ENCODE measurements at places on chromosomes 11 and 22.

DNA sequence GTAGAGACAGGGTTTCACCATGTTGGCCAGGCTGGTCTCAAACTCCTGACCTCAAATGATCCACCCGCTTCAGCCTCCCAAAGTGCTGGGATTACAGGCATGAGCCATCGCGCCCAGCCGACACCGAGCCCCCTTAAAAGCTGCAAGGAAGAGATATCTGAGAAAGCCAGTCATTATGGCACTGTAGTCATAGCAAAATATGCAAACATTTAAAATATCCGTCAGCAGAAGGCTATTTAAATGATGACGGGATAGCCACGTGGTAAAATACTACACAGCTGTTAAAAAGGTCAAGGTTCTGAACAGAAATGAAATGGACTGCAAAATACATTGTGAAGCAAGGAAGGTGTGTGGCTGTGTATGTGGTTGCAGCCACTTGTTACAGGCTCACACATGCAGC, 6.4 kb upstream of the CCDC88B start:
- no peak for DNase-seq

GRCh38 chr11:19049351-19049750, 11.2 kb downstream of the MRGPRX2 start:
- DNase-seq = no peak

GRCh38 chr22:38715176-38715764, 9.5 kb downstream of the GTPBP1 start:
- no peak for DNase-seq

GRCh38 chr22:45975164-45976161, 1.5 kb downstream of the WNT7B start:
- DNase-seq = no peak

DNA sequence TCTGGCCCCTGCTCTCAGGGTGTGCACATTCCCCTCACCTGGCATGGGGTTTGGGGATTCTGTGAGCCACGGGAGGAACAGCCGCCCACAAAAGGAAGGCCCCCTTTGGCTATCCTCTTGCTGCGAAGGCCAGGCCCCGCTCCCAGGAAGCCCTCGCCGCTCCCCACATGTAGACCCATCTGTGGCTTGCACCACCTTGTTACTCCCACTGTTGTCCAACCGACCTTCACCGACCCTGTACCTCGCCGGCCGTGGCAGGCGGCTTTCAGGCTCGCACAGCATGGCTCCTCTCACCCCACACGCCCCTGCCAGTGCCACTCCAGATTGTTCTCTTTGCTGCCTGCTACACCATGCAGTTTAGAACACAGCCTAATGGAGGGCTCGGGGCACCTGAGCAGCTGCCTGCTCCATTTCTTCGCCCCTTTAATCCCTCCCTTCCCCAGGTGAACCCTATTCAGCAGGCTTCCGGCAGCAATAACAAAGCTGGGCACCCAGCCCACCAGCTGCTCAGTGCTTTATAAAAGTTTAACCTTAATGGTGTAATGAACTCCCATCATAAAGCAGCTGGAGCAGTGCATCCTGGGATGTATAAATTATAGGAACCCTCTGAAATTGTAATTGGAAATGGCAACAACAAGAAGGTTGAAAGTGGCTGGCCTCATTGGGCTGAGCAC, 10.7 kb downstream of the DAGLA start:
- no peak for DNase-seq

DNA sequence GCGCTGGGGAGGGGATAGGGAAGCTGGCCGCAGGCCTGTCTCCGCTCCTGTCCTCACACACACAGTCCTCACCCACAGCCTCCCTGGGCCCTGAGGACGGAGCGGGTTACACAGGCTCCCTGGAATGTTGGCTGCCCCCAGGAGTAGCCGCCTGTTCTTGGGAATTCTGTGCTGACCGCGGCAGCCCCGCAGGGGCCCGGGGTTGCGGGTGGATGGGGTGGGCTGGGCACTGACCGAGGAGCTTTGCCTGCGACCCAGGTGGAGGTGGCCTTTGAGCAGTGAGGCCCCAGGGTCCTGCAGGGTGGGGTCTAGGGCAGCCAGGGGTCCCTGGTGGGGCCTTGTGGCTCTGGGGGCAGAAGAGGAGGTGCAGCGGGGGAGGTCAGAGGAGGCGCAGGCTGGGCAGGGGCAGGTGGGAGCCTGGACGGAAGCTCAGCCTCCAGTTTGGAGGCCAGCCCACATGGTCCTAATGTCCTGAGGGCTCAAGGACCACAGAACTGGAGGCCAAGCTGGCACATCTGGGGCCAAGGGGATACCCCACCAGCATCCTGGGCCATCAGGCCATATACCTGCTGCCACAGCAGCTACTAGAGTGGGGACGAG, 6.6 kb upstream of the MRGPRG start:
- no peak for DNase-seq

DNA sequence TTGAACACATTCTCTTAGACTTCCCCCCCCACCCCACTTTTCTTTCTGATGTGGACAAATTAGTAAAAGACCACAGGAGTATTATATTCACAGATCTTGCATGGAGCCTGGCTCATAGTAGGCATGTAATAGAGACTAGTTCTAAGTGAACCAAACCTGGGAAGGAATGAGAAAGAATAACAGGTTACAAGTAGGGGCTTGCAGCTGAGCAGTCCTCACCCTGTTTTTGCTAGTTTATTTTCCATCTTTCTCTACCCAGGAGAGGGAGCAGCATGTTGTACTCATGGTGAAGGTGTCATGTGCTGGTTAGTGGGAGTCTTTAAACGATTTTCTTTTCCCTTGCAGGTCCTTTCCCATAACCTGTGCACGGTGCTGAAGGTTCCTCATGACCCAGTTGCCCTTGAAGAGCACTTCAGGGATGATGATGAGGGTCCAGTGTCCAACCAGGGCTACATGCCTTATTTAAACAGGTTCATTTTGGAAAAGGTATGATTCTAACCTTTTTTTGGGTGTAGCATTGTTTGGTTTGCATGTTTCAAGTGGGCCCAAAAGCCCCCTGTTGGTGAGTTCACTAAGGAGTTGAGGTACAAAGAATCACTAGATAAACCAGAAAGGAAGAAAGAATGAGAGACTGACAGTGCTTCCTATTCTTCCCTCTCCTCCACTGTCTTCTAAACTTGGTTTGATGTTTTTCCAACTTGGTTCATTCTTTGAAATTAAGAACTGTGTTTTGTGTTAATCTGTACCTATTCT, 30.1 kb downstream of the SWAP70 start:
- no peak for DNase-seq

DNA sequence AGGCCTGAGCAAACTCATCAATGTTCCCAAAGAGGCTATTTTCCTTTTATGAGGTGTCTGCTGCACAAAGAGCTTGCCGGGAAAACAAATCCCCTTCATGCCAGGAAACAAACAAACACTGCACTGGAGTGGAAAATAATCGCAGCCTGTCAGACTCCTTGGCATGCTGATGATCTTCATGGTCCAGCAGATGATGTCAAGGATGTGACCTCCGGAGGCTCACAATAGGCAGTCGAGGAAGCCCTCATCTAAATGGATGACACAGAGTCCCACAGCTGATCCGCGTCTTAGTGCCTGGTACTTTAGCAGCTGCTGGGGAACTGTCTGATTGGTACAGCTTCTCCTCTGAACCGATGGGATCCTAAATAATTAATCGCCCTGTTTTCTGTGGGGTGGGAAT, 187.6 kb downstream of the TENM4 start:
- no peak for DNase-seq

DNA sequence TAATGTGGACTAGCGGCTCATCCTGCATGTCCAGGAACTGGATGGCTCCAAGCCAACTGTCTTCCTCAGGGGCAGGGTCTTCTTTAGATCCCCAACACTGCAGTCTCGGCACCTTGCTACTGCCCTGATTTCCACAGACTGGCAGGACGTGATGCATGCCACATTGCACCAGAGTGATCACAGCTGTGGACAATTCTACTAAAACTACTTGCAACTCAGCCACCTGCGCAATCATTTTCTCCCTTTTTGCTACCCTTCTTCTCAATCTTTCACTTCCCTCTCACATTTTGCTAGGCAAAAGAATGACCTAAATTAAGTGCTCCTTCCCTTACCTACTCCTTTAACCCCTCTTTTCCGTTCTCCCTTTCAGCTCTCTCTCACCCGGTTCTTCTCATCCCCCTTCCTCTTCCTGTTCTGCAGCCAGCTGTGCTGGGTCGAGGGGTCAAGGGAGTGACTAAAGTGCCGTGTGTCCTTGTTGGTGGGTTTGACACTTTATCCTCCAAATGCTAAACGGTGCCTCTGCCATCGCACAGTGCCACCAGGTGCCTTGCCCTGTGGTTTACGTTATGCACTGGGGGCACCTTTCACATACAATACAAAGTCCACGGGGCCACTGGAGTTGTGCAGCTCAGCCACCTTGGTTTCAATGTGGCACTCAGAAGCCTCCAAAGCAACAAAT, 11.5 kb upstream of the PEX26 start:
- no peak for DNase-seq

DNA sequence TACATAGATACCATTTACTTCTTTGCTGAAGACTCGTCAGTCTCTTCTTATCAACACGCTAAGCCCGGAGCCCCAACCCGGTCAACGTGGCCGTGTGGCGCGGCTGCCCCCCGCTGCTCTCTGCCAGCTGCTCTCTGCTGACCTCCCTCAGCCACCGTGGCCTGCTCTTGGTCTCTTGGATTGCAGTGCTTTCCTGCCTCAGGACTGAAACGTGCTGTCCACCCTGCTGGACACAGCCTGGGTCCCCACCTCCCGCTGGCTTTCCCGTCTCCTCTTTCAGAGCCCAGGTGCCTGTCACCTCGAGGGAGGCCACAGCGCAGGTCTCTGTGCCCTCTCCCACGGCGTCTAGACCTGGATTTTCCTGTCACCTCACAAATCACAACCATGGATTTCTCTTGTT, 388.1 kb upstream of the B3GAT1 start:
- no peak for DNase-seq

DNA sequence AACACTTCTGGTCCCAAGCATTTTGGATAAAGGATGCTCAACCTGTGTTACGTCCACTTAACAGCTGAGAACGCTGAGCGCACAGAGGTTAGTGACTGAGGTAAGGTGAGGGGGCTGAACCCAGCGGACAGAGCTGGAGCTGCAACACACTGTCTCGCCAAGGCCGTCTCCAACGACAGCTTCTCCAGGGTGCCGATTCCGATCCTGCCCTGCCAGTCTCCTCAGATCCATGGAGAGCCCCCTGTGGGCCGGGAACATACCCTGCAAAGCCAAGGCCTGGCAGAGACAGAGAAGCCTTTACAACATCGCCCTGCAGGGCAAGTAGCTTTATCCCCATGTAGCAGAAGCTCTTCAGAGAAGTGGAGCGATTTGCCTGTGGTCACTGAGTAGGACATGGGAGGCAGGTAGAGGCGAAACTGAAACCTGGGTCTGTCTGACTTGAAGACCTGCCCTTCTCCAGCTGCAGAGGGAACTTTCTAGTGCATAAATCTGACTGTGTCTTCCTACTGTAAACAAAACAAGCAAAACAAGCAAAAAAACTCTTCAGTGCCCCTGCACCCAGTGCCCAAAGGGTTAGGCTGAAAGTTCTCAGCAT, 72.8 kb downstream of the SCUBE1 start:
- DNase-seq = no peak

GRCh38 chr11:127334466-127334865, 333.9 kb upstream of the KIRREL3 start:
- no peak for DNase-seq

GRCh38 chr11:15075162-15075526, 1.8 kb downstream of the CALCB start:
- no peak for DNase-seq

GRCh38 chr11:100942016-100942415, 187.6 kb downstream of the PGR start:
- no peak for DNase-seq

- DNase-seq = no peak
These were observed 33.1 kb upstream of the GRAMD4 start for GRCh38 chr22:46587061-46587460.

- no peak for DNase-seq
These were observed 125.0 kb downstream of the KCNQ1OT1 start for GRCh38 chr11:2574553-2575535.

DNA sequence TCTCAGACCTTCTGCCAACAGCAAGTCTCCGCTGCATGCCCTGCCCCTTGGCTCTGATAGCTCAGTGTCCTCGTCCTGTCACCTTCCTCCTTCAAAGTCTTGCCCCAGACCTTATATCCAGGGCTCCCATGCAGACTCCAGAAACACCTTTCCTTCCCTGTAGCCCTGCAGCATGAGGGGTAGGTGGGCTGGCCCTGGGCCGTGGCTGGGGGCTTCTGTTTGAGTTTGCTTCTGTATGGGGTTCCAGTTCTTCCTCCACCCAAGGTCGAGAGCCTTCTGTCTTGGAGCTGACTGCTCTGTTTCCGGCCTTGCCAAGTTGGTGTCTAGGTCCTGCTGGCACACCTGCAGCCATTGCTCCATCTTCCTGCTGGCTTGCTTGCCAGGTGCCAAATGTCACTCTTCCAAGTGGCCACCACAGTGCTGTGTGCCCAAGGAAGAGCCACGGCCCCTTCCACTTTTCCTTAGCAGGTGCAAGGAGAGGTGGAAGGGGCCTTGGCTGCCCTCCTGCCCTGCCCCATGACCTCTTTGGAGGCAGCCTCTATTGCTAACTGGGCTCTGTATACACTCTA, 74.8 kb upstream of the NECTIN1 start:
- DNase-seq = no peak

- DNase-seq = no peak
These were observed 67.9 kb downstream of the KCNQ1 start for GRCh38 chr11:2512431-2513407.

- no peak for DNase-seq
These were observed 125.6 kb downstream of the APIP start for GRCh38 chr11:34790620-34791019.

DNA sequence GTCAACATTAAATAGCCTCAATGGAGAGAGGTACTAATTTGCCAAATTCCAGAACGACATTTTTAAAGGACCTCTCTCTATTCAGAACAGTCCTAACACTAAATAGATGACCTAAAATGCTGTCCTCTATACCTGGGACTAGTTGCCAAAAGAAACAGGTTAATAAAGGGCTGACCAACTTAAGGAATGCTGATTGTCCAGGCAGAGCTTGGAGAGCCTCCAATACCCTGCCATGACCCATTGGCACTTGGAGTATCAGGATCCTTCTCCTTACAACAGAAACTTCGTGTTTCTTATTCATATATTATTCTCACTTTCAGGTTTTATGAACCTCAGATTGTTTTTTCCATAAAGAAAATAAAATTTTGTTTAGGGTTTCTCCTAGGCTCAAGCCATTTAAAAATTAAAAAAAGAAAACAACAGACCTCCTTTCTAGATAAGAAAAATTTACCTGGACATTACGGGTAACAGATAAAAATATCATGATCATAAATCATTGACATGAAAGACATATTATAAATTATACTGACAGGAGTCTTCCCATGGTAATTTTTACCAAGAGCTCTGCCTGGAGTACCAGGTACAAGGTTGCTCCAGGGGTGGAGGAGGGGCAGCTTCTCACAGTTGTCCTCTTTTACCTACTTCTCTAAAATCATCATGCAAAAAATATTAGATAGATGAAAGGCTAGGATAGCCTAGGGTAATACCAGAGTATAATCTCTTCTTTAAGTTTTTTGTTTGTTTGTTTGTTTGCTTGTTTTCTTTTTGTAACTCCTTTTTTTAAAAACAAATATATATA, 2.0 kb downstream of the LRRC4C start:
- no peak for DNase-seq

DNA sequence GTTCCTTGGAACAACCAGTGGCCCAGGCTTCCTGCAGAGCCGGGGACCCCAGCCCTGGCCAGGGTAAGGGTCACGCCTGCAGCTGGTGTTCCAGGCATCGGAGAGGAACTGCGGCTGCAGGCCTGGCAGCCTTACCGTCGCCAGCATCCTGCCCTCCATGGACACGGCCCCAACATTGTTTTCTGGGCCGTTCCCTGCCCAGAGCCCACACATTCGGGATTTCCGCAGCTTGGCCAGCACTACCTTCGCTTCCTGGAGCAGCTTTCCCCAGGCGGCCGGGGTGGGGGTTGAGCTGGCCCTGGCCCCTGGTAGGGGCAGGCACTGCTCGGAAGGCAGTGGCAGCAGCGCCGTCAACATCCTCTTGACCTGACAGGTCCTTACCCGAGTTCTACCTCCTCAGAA, 17.7 kb downstream of the TXN2 start:
- no peak for DNase-seq
